ENCODE measurements at places on chromosomes 16 and 17.

GRCh38 chr16:3554351-3554928 is 22.8 kb downstream of the NLRC3 start:
- DNase-seq, result no peak

DNA sequence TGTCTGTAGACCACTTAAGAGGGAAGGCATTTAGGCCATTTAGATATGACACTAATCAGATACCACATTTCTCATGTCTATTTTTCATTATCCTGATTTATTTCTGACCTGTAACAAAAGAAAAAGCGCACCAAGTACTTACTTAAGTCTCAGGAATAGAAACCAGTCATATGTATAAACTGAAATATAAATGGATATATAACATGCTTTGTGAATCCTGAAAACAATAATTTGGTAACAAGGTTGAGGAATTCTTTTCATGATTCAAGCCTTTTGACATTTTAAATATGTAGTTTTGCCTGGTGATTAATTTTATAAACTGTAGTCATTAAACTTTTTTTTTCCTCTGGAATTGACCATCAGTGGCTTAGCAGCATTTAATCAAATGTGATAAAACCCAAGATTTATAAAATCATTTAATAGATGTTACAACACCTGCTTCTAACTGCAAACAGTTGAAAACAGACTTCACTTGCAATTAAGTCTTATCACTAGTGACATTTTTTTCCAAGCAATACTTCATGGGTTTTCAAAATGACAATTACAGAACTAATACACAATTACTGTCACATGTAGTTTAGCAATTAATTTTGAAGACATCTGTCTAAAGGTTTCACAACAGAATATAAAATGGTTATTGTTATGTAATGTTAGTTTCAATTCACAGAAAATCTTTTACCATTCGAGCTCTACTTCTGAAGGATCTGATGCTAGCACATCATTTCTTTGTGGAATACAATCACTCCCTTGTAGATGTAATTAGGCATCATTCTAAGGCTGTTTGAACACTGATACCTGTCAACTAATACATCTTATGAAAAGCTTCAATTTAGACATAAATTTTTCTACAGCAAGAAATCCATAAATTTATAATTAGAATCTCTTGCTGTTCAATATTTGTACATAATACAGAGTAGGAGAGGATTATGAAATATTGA is 110.3 kb downstream of the TOX3 start:
- DNase-seq, result no peak

GRCh38 chr17:54029986-54030385 is 207.3 kb downstream of the KIF2B start:
- no peak for DNase-seq

- DNase-seq, result no peak
Measured at GRCh38 chr17:36623281-36623680, 21.9 kb downstream of the MRM1 start.
